Sigmoid colon (tissue), 7 donors: ENCODE measurements at places on chromosomes 13 and 19.
A peak's percentile ranks its signal among the peaks of the same experiment; 100 is the strongest.

DNA sequence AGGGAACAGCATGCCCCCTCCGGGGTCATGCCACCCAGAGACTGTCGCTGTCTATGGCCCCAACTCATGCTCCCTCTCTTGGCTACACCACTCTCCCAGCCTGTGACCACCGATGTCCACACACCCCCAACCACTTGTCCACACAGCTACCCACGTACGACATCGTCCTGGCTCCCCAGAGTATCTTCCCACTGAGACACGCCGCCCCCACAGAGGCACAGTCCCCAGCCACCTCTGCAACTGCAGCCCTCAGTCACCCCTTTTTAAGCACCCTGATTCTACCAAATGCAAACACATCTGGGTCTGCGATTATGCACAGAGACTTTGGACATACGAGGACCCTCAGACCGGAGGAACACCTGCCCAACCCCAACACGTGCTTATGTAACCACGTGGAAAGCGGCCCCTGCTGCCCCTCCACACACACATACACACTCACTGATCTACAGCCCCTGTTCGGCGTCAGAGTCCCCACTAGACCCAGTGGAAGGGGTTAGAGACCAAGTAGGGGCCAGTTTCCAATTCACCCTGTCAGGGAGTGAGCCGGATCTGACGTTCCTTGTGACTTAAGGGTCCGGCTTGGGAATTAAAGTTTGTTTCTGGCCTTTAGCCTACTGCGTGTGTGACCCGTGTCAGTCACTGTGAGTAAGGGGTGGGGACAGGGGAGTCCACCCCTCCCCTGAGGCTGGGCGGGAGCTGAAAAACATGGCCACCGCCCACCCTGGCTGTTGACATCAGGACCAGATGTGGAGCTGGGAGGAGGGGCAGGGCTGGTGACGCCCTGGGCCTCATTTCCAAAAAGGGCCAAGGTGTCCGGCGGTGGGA lies 11.9 kb upstream of the AXL start:
- DNase-seq = peak; percentile 90

- DNase-seq = no peak
Observed at GRCh38 chr13:79503473-79504017, 22.6 kb downstream of the NDFIP2 start.

- DNase-seq = no peak
Observed at GRCh38 chr19:51339313-51339686, 2.6 kb downstream of the VSIG10L start.

- peak; percentile 0 for DNase-seq
Observed at GRCh38 chr13:95360464-95361097, 59.3 kb upstream of the ABCC4 start.

DNA sequence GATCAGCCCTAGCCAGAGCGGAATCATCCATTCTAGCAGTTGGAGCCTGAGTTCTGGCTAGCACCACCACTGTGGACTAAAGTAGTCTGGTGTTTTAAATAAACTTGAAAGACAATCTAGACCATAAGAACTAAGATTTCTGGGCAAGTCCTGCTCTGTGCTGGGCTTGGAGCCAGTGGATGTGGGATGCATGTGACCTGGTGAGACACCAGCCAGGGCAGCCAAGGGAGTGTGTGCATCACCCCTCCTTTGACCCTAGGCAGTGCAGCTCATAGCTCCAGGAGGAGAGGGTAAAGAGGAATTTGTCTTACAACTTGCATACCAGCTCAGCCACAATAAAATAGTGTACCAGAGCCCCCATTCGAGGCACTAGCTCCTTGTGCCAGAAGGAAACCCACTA lies 21.0 kb downstream of the ITGBL1 start:
- DNase-seq = no peak

GRCh38 chr19:32910874-32911273 lies 41.3 kb upstream of the SLC7A9 start:
- no peak for DNase-seq

DNA sequence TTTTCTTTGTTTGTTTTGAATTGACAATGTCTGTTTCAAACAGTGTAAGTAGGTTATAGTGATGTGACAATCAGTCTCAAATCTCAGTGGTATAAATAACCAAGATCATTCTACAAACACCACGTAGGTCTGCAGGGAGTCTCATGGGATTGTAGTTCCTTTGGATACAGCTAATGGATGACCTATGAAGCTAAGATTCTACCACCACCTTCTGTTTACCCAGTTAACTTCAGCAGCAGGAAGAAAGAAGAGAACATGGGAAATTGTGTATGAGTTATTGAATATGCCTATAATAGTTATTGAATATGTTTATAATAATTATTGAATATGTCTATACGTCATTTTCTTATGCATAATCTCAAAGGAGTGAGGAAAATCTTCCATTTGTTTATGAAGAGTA lies 63.9 kb upstream of the SLITRK5 start:
- DNase-seq = no peak

DNA sequence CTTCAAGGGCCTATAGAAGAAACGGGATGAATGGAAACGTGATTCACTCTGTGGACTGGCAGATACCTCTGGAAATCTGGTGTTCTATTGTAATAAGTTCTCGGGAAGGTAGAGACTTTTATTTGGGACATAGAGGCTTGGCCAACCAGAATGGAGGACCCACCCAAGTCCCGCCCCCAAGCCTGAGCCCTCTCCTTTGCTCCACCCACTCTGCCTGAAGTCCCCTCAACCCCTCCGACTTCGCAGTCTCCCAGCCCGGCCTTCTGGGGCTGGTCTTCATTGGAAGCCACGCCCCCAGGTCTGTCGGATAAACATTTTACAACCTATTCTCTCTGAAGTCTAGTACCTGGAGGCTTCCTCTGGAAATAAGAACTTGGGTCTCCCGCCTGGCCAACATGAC lies 16.9 kb downstream of the FBXL12 start:
- DNase-seq = no peak

DNA sequence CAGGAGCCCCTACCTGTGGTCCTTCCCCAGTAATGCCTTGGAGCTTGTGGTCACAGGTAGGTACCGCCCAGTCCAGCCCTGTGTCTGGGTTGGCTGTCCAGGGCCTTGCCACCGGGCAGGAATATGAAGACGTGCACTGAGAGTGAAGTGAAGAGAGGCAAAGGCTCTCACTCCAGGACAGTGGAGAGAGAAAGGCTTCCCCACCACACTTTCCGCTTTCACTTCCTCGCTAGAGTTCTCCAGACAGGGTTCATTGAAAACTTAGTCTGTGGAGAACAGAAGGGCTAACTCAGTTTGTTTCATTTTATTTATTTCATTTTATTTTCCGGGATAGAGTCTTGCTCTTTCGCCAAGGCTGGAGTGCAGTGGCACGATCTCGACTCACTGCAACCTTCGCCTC lies 14.2 kb downstream of the FCAR start:
- no peak for DNase-seq

- DNase-seq = no peak
Observed at GRCh38 chr13:53136554-53137215, 108.1 kb downstream of the OLFM4 start.

- no peak for DNase-seq
Observed at GRCh38 chr13:46569456-46569855, 16.5 kb downstream of the LRCH1 start.
